Tongue (tissue), 3 donors: ENCODE measurements at places on chromosomes 4 and X. TPM values are rescaled to one million over a fixed set of nuclear protein-coding genes. Genes with fewer than 3 reads are reported as not detected.

STATH gene
- 68.2 TPM for total RNA-seq

ARMCX2 gene
- total RNA-seq, result 61.4 TPM

DKK2 gene
- total RNA-seq, result 21.2 TPM

BRS3 gene
- not detected for total RNA-seq

F8A1 gene
- 2.6 TPM for total RNA-seq

SLC9B1 gene
- 2.7 TPM for total RNA-seq
